ENCODE measurements at places on chromosomes 2 and 18.

- DNase-seq = no peak
These were observed 328.0 kb upstream of the CRIM1 start for GRCh38 chr2:36027616-36028015.

- DNase-seq = no peak
These were observed 2.7 kb downstream of the CHAC2 start for GRCh38 chr2:53770264-53770663.

GRCh38 chr18:40404284-40404683 is 1550.8 kb upstream of the PIK3C3 start:
- DNase-seq = no peak

DNA sequence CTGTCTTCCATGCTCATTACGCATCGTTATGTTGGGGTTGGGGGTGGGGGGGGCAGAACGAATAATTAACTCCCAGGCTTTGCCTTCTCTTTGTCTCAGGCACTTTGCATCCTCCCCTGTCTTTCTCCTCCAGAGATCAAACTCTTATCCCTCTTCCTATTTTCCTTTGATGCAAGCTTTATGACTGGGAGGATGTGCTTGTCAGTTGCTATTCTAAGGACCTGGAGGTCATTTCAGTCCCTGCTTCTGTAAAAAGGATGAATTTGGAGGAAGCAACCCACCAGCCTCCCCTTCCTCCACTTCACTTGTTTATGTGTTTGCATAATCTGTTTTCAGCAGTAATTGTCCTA is 87.5 kb downstream of the ZCCHC2 start:
- DNase-seq = no peak

DNA sequence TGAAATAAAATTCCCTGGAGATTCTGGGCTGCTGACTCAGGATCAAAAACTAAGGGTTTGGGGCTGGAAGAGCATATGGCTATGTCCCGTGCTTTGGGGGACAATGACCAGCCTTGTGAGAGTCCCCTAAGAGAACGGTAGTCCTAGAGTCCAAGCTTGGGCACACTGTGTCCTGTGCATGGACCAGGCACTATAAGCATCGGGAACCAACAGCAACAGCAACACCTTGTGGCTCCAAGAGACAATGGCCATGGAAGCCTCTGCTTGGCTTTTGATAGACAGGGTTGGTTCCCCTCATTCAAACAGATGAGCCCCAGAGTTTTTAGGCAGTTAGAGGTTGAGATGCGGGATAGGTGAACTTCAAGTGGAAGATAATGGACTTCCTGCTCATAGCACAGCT is 294.4 kb upstream of the CHAC2 start:
- DNase-seq = no peak

All from ureter (tissue), 1 donor.